ENCODE measurements at places on chromosomes 16 and 17. TPM values are rescaled to one million over a fixed set of nuclear protein-coding genes. Genes with fewer than 3 reads are reported as not detected.

HLF gene
- 0.07 TPM for polyA plus RNA-seq

TP53TG3B gene
- not detected for polyA plus RNA-seq

TBC1D26 gene
- polyA plus RNA-seq, result 0.13 TPM

RND2 gene
- 0.06 TPM for polyA plus RNA-seq

PTX4 gene
- polyA plus RNA-seq, result 0.33 TPM

DNA sequence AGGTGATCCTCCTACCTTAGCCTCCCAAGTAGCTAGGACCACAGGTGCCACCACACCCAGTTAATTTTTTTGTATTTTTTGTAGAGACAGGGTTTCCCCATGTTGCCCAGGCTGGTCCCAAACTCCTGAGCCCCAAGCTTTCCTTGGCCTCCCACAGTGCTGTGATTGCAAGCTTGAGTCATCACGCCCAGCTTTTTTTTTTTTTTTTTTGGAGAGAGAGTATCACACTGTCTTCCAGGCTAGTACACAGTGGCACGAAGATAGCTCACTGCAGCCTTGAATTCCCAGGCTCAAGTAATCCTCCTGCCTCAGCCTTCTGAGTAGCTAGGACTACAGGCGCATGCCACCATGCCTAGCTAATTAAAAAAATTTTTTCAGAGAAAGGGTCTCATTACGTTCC, 27.2 kb downstream of the HEATR9 start:
- no peak for DNase-seq

- no peak for DNase-seq
Measured at GRCh38 chr17:68231541-68231940, 16.3 kb upstream of the AMZ2 start.

DNA sequence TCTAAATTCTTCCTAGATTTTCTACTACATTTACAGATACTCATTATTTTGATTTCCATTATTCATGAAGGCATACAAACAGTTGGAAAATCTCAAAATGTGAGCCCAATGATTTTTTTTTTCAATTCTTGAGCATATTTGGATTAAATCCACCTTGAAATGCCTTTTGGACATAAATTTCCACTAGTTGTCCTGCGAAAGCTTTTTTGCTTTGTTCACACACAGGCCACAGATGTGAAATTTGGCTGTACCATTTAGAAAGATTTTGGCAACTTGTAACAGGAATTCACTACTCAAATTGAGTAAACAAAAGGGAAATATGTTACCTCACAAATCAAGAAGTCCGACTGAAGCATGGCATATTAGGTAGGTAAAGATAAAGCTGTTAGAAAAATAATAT, 1631.0 kb downstream of the CDH8 start:
- DNase-seq, result no peak

DNA sequence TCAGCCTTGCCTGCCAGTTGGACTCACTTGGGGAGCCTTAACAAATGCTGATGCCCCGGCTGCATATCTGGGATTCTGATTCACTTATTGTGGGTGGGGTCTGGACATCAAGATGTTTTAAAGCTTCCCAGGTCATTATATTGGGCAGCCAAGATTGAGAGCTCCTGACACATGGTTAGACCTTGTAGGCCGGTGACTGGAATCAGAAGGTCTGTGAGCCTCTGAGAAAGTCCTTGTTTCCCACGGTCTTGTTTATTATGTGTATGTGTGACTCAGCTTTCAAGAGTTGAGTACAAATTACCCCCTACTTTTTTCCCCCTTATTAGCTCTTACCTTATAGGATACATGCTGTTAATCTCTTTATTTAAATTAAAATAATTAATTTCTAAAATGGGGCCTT, 103.5 kb downstream of the ABCC1 start:
- no peak for DNase-seq

GRCh38 chr17:63517825-63518534, 5.2 kb upstream of the KCNH6 start:
- no peak for DNase-seq

DNA sequence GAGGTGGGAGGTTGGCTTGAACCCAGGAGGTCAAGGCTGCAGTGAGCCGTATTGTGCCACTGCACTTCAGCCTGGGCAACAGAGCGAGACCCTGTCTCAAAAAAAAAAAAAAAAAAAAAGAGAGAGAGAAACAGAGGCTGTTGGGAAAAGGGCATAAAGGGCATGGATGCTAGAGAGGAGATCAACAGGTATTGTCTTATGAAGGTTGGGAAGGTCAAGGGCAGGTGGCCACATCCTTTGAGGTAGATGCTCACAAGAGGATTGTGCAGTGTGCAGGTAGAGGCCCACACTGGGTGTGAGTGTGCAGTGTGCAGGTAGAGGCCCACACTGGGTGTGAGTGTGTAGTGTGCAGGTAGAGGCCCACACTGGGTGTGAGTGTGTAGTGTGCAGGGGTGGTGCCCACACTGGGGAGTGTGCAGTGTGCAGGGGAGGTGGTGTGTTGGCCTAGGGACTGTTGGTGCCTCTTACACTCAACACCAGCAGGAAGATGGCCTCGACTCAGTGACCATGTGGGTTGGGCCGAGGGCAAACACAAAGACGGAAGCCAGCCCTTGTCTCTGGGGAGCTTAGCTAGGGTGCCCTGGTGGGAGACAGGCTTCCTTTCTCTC, 404.9 kb upstream of the TNRC6C start:
- no peak for DNase-seq

GRCh38 chr17:34474706-34475105, 104.7 kb upstream of the TMEM132E start:
- no peak for DNase-seq

GRCh38 chr16:817001-817906, 16.7 kb upstream of the GNG13 start:
- no peak for DNase-seq

DNA sequence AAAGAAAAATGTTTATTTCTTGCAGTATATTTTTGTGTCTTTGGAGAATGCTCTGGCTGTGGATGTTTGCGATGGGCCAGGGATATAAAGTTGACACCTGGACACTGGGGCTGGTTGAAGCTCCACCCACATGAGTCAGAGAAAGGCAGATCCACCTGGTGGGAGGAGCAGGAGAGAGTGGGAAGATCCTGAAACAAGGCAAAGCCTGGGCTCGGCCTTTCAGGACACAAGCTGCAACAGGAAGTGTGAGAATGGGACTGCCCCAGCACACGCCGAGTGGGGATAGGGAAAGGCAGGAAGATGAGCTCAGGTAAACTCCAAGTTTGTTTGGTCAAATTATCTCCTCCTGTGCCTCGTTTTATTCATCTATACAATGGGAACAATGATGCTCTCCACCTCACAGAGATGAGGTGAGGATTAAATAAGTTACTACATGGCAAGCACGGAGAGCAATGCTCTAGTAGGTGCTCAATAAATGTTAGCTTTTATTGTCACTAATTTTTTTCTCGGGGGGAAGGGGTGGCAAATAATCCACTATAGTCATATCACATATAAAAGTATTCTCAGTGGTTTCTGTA, 21.4 kb upstream of the PITPNM3 start:
- DNase-seq, result no peak

GRCh38 chr17:18121144-18121910, 12.8 kb downstream of the MYO15A start:
- DNase-seq, result no peak

DNA sequence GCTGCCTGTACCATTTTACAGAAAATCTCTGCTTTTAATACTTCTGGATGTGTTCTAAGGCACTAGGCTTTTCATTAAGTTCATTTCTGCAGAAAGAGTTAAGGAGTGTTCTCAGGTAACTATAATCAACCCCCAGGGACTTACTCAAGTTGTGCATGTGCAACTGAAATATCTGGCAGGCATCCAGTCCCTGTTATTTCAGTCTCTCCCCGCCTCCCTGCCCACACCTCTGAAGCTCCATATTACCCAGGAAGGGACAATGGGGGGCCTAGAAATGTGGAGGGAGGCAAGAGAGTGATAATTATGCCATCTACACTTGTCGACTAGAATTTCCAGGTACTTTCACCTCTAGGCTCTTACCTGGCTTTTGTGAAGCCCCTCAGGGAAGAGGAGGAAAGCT, 432.2 kb downstream of the MAF start:
- DNase-seq, result no peak

Data from B cell (primary cell).